ENCODE measurements at places on chromosomes 2 and 18.

- H3K27ac ChIP-seq = no peak overlapping the region
- no peaks in the 10 kb centered on the region for H3K27me3 ChIP-seq
- H3K4me3 ChIP-seq = no peak overlapping the region
- no peaks in the 10 kb centered on the region for H3K36me3 ChIP-seq
- H3K4me1 ChIP-seq = no peaks in the 10 kb centered on the region
Measured at GRCh38 chr2:21972586-21972985, 848.8 kb downstream of the TDRD15 start.

GRCh38 chr2:179263446-179264367 lies 925 bp downstream of the SESTD1 start:
- H3K36me3 ChIP-seq = no peaks in the 10 kb centered on the region
- peaks cover 2% of the 10 kb centered on the region for H3K4me1 ChIP-seq
- no peaks in the 10 kb centered on the region for H3K27me3 ChIP-seq
- DNase-seq = peak; percentile 59
- H3K27ac ChIP-seq = peak overlapping the region; percentile 98

DNA sequence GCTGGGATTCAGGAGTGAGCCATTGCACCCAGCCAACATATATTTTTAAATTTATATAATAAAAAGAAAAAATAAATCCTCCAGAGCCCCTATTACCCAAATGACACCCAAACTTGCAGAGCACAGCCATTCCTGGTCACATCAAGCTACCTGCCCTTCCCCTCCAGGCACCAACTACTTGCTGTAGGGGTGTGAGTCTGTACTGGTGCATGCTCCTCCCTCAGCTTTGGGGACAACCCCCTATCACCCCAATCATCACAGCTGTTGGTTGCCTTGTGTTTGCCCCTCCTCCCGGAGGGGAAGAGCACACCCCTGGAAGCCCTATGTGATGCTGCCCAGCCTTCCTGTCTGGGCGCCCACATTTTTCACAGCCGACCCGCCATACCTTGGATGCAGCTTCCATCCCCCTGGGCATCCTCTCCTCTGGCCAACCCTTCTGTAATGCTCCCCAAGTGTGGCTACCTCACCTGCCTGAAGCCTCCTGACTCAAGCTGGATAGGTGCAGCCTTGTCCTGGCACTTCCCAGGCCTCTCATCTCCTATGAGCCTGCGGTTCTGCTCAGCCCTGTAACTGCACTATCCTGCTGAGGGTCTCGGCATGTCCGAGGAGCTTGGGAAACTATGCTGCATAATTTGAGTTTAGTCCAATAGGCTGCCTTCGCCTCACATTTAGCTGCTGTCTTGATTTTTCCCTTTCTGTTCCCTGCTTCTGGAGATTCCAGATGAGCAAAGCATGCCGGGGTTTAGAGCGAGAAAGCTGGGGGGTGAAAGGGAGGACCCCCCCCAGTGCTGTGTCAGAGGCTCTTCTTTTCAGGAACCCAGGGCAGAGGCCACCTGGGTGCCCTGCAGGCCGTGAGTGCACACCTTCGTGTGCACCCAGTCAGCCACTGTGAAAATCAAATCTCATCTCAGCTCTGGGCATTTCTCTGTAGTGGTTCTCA lies 27.2 kb downstream of the CHST10 start:
- H3K36me3 ChIP-seq = no peaks in the 10 kb centered on the region
- DNase-seq = no peak
- H3K27me3 ChIP-seq = no peaks in the 10 kb centered on the region
- no peak overlapping the region for H3K27ac ChIP-seq

DNA sequence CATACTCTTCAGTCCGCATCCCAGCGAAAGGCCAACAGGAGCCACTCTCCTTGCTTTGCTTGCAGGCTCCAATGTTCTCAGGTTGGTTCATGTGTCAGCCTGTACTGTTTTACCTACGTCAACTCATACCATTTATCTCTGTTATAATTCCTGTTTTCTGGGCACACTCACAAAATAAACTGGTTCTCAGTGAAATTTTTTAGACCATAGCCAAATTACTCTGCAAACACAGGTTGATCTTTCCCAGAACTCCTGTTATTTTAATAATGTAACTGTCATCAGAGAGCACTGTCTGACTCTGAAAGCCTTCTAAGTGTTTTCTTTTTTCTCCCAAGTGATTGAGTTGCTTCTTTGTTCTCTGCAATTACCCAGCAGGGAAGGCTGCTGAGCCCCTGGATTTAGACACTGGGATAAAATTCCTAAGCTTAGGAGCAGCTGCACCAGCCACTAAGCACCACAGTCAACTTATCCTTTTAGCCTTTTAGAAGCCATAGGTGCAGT lies 111.6 kb upstream of the PIEZO2 start:
- no peak for DNase-seq
- H3K27ac ChIP-seq = no peak overlapping the region
- H3K4me1 ChIP-seq = no peaks in the 10 kb centered on the region
- no peaks in the 10 kb centered on the region for H3K36me3 ChIP-seq

DNA sequence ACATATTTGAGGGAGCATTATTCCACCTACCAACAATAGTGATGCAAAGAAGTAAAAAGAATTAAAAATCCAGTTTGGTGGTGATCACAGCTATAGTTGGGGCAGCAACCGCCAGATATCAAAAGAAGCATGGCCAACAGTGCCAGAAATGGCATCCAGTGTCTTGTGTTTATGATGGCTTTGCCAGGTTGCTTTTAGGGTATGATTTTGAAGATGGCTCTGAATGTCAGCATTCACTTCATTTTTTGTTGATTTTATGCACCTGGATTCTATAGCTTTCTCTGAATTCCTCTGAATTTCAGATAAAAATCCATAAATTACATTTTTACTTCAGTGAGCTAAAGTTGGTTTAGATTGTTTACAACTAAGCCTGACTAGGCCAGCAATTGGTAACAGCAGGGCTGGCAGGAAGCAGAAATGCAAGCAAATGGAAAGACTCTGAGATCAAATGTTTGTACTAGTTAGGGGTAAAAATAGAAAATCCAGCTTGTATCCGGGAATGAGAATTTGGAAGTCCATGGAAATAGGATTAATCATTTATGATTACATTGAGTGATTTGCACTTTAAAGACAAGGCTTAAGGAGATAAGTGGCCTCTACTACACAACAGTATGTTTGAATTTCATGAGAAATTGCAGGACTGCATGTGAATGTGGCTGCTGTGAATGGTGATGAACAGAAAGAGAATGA lies 40.4 kb downstream of the COL3A1 start:
- H3K27me3 ChIP-seq = no peaks in the 10 kb centered on the region
- H3K27ac ChIP-seq = no peak overlapping the region
- H3K4me1 ChIP-seq = no peaks in the 10 kb centered on the region
- DNase-seq = no peak

GRCh38 chr2:226832061-226832460 lies 3.8 kb upstream of the RHBDD1 start:
- DNase-seq = no peak
- no peak overlapping the region for H3K27ac ChIP-seq
- H3K4me3 ChIP-seq = no peak overlapping the region
- H3K36me3 ChIP-seq = no peaks in the 10 kb centered on the region
- no peaks in the 10 kb centered on the region for H3K4me1 ChIP-seq

- no peaks in the 10 kb centered on the region for H3K36me3 ChIP-seq
- peak; percentile 96 for DNase-seq
- H3K27ac ChIP-seq = peak within 1 kb of the TSS; percentile 96
Measured at GRCh38 chr2:25878361-25879132, at the start of gene ASXL2. Gene ASXL2 (minus strand): TSS chr2:25878487. CDS start chr2:25878222, 265 bp downstream.

- H3K27ac ChIP-seq = no peak overlapping the region
- no peaks in the 10 kb centered on the region for H3K36me3 ChIP-seq
- no peak for DNase-seq
- no peaks in the 10 kb centered on the region for H3K27me3 ChIP-seq
- no peaks in the 10 kb centered on the region for H3K4me1 ChIP-seq
Measured at GRCh38 chr18:68172842-68173549, 541.9 kb downstream of the TMX3 start.

GRCh38 chr2:100990166-100990565 lies 11.9 kb upstream of the RPL31 start:
- no peaks in the 10 kb centered on the region for H3K4me1 ChIP-seq
- no peak overlapping the region for H3K27ac ChIP-seq
- no peak for DNase-seq
- no peaks in the 10 kb centered on the region for H3K27me3 ChIP-seq

DNA sequence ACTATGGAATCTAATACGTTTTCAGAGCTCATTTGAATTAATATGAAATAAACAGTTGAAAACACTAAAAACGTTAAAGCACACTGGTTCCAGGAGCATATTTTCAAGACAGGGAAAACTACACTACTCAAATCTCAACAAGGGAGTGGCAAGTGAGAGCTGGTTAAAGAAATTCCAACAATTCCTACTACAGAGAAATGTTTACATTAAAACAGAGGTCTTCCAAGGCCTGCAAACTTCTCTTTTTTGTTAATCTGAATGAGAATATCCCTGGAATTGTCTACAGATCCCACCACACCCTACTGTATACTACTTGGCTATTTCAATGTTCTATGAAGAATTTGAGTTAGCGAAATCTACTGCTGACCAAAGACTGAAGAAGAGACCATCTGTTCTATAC lies 231.5 kb downstream of the ZEB2 start:
- no peak overlapping the region for H3K27ac ChIP-seq
- no peaks in the 10 kb centered on the region for H3K36me3 ChIP-seq
- H3K4me1 ChIP-seq = no peaks in the 10 kb centered on the region
- no peak overlapping the region for H3K4me3 ChIP-seq

DNA sequence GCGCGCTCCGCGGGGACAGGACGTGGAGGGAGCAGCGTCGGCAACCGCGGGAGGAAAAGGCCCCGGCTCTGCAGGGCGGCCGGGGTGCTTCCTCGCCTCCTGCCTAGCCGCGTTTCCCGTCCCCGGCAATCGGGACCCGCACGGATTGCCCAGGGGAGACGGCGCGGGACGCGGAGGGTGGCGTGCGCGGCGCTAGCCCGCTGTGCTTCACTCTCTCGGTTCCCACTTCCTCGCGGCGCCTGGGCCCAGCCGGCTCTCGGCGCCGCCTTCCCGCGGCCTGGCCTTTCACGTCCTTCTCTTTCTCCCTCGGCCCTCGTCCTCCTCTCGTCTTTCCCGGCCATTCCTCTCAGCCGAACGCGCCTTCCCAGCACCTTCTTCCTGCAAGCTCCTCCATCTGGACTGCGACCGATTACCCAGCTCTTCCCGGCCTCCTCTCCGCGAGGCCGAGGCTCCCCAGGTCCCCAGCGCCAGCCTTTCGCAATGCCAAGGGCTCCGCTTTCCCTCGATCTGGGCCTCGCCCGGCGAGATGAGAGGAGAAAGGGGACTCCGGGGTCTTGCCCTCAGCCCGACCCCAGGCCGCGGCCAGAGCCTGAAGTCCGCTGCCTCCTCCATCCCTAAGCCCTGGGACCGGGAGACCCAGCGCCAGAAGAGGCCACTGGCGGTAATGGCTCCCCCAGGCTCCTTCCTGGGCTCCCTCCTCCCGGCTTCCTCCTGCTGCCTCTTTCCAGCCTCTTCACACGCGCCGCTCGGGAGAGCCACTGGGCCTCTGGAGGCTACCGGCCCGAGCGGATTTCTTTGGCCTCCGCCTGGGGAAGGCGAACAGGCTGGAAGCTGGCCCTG lies 34.3 kb upstream of the ATP6V1B1 start:
- no peaks in the 10 kb centered on the region for H3K4me1 ChIP-seq
- H3K4me3 ChIP-seq = peak overlapping the region; percentile 46
- H3K36me3 ChIP-seq = no peaks in the 10 kb centered on the region

GRCh38 chr2:180291060-180291459 lies 284.0 kb upstream of the CWC22 start:
- H3K36me3 ChIP-seq = no peaks in the 10 kb centered on the region
- no peaks in the 10 kb centered on the region for H3K4me1 ChIP-seq
- DNase-seq = no peak
- H3K4me3 ChIP-seq = no peak overlapping the region
- no peak overlapping the region for H3K27ac ChIP-seq

DNA sequence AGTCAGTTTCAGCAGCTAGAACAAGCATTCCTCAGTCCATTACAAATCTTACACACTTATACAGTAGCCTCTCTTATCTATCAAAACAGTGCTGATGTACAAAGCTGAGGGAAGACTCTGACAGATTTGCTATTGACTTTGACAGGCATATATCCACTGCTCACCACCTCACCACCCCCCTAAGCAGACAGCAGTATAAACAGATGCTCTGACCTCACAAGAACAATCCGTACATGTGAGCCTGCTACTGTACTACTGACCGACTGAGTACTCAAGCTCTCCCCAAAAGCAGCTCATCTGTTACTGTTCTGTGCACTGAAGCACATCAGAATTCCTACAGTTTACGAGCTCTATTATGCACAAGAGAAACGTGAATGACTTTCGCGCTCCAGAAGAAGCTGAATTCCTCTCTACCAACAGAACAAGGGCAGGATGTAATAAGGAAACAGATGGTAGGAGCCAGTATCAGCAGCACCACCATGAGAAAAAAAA lies 95.6 kb upstream of the PDE1A start:
- H3K27ac ChIP-seq = no peak overlapping the region
- H3K4me1 ChIP-seq = no peaks in the 10 kb centered on the region
- H3K36me3 ChIP-seq = no peaks in the 10 kb centered on the region
- H3K27me3 ChIP-seq = no peaks in the 10 kb centered on the region
- DNase-seq = no peak

GRCh38 chr2:33762636-33763035 lies 163.5 kb upstream of the FAM98A start:
- no peaks in the 10 kb centered on the region for H3K27me3 ChIP-seq
- no peak overlapping the region for H3K4me3 ChIP-seq
- no peak overlapping the region for H3K27ac ChIP-seq
- no peaks in the 10 kb centered on the region for H3K4me1 ChIP-seq

- H3K4me3 ChIP-seq = no peak overlapping the region
- no peaks in the 10 kb centered on the region for H3K4me1 ChIP-seq
- DNase-seq = no peak
- no peaks in the 10 kb centered on the region for H3K36me3 ChIP-seq
Measured at GRCh38 chr2:26883956-26884355, 36.0 kb downstream of the DPYSL5 start.

- H3K27me3 ChIP-seq = no peaks in the 10 kb centered on the region
- no peak overlapping the region for H3K27ac ChIP-seq
- no peaks in the 10 kb centered on the region for H3K4me1 ChIP-seq
- DNase-seq = no peak
- no peak overlapping the region for H3K4me3 ChIP-seq
- H3K36me3 ChIP-seq = no peaks in the 10 kb centered on the region
Measured at GRCh38 chr2:66569321-66569851, 134.5 kb downstream of the MEIS1 start.

All from breast epithelium (tissue), 4 donors.